Caco-2 (cell line): ENCODE measurements at places on chromosomes 16 and 17. TPM values are rescaled to one million over a fixed set of nuclear protein-coding genes. Genes with fewer than 3 reads are reported as not detected.

Gene NPIPB12
- total RNA-seq: 53.1 and 66.2 TPM in 2 replicates

Gene ZG16B
- total RNA-seq: 0.34 TPM in 1 of 2 replicates, not detected in the other

Gene ETV4
- total RNA-seq: 37.8 and 48.5 TPM in 2 replicates

Gene AKAP1
- total RNA-seq: 87.1 and 87.2 TPM in 2 replicates

Gene LPO
- total RNA-seq: 0.23 and 0.54 TPM in 2 replicates

Gene GIT1
- 46.5 and 47.0 TPM in 2 replicates for total RNA-seq

Gene EIF3C
- 777 and 841 TPM in 2 replicates for total RNA-seq

Gene DDX5
- 648 and 667 TPM in 2 replicates for total RNA-seq

Gene SNRNP25
- 57.1 and 60.7 TPM in 2 replicates for total RNA-seq

Gene C17orf67
- total RNA-seq: 2.9 and 4.6 TPM in 2 replicates

Gene SRL
- not detected in 2 replicates for total RNA-seq

Gene KCTD19
- total RNA-seq: not detected in 2 replicates

Gene SLC38A7
- 24.1 and 27.6 TPM in 2 replicates for total RNA-seq
